ENCODE measurements at places on chromosomes 16 and 17. TPM values are rescaled to one million over a fixed set of nuclear protein-coding genes. Genes with fewer than 3 reads are reported as not detected.

GRCh38 chr17:32350666-32351418, 885 bp downstream of the ZNF207 start:
- peak; percentile 16 for DNase-seq

- DNase-seq, result peak; percentile 13
Observed at GRCh38 chr17:45719335-45720071, 64.6 kb upstream of the CRHR1 start.

The MT1F gene
- 0.72 TPM for total RNA-seq

The REXO5 gene
- total RNA-seq, result 6.1 TPM

The KCNH4 gene
- not detected for total RNA-seq

The ZG16 gene
- not detected for total RNA-seq
